ENCODE measurements at places on chromosomes 7 and 10.

GRCh38 chr7:44617225-44617890 lies 10.9 kb downstream of the OGDH start:
- no peak for DNase-seq

- no peak for DNase-seq
Observed at GRCh38 chr7:135769005-135769802, 20.6 kb upstream of the FAM180A start.

DNA sequence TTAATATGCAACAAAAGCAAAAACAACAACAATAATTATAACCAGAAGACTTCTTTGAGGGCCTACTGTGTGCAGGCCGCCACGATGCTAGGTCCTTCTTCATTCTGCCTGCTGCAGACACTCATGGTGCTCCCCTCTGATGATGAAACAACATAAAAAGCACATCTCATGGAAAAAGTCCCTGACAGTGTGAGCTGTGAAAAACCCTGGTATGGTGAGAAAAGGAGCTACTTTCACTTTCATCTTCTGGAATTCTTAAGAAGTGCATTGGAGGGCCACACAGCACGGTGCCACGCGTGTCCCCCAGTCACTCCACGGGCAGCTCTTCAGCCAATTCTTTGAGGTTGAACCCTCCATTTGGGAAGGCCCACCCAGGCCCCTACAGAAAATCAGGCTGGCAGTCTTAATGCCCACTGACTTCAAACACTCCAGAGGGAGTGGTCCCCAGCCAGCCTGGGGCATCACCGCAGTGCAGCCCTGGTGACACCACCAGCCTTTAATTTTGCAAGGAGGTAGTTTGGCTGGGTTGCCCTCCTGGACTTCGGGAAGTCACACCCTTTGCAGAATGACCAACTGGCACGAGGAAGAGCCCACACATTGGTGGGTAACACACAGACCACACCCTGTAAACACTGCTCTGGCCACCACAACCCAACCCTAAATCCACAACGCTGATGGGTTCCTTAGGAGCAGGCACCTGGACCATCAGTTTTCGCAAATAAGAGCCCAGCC lies 7.7 kb downstream of the KCNMA1 start:
- DNase-seq, result no peak

- no peak for DNase-seq
Observed at GRCh38 chr10:3829156-3830050, 44.4 kb upstream of the KLF6 start.

DNA sequence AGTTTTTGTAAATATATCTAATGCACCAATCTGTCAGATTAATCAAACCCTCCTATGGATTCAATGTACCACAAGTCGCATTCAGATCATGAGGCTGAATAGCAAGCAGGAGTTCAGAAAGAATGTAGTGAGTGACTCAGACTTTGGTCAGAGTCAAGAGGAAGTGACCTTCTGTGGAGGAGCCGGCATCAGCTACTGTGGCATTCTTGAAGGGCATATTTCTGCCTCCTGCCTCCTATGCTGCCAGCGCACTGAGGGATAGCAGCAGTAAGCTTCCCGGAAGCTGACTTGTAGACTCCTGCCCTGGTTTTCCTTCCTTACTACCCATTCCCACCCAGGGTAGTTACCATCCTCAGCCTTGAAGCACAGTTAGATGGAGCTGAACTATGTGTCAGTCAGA lies 867.5 kb downstream of the NRG3 start:
- DNase-seq, result no peak

DNA sequence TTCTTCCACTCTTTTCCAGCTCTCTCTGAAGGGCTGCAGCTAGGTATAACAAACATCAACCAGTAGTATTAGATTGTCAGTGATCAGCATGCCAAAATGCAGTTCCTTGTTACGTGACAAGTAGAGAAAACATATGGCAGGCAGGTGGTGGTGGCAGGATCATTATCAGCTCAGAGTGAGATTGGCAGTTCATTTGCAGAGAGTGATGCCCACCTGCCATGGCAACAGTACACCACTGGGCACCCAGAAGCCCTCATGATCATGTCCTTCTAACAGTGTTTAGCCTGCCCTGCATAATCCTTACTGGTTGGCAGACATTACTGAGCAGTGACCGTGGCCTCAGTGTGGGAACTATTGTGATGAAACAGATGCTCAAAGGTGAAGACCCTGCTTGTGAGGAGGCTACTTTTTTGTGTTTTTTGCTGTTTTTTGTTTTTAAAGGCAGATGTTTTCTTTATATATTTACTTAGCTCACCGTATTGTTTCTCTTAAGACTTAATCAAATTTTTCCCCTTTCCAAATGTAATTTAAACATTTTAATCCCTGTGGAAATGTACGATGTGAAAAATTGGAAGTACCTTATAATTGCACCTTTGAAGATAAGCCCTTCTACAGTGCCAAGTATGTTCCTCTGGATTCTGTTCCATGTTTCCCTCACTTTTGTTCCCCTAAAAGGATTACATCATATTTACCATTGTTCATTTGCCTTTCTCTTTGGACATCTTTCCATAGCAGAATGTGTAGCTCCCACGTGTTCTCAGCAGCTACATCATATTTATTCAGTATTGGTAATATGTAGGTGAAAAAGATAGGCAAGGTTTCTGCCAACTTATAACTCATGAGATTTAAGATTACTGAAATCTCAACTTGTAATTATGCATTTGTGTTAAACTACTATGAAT lies 179.6 kb downstream of the SND1 start:
- DNase-seq, result no peak

Measured in T-helper 22 cell (primary cell).